Naive B cell (primary cell): ENCODE measurements at places on chromosomes 4 and X. TPM values are rescaled to one million over a fixed set of nuclear protein-coding genes. Genes with fewer than 3 reads are reported as not detected.

The NUP62CL gene
- not detected for polyA plus RNA-seq

- DNase-seq, result no peak
These were observed 174.0 kb downstream of the ADAM29 start for GRCh38 chr4:175092114-175092513.

- DNase-seq, result no peak
These were observed 57.0 kb downstream of the XAGE2 start for GRCh38 chrX:52425775-52426174.

DNA sequence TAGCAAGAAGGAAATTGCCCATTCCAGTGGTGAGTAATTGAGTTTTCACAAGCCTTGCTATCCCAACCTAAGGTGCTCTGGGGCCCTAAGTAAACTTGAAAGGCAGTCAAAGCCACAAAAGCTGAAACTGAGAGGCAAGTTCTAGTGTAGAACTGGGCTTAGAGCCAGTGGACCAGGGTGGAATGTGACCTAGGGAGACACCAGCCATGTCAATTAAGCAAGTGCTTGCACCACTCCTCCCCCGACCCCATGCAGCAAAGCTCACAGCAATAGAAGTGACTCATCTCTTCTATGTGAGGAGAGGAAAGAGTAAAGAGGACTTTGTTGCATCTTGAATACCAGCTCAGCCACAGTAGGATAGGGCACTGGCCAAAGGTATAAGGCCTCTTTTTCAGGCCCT is 486.1 kb upstream of the POU3F4 start:
- DNase-seq, result no peak

GRCh38 chrX:13689741-13690211 is 848 bp downstream of the RAB9A start:
- DNase-seq, result no peak

GRCh38 chr4:163747886-163748285 is 253.4 kb downstream of the TMA16 start:
- no peak for DNase-seq
